ENCODE measurements at places on chromosomes 4 and X.

GRCh38 chr4:145709843-145710242 is 29.9 kb downstream of the C4orf51 start:
- no peak for DNase-seq

GRCh38 chr4:6198768-6199421 is 1.5 kb downstream of the JAKMIP1 start:
- DNase-seq, result no peak

GRCh38 chr4:3853388-3854035 is 87.3 kb downstream of the ADRA2C start:
- DNase-seq, result no peak

DNA sequence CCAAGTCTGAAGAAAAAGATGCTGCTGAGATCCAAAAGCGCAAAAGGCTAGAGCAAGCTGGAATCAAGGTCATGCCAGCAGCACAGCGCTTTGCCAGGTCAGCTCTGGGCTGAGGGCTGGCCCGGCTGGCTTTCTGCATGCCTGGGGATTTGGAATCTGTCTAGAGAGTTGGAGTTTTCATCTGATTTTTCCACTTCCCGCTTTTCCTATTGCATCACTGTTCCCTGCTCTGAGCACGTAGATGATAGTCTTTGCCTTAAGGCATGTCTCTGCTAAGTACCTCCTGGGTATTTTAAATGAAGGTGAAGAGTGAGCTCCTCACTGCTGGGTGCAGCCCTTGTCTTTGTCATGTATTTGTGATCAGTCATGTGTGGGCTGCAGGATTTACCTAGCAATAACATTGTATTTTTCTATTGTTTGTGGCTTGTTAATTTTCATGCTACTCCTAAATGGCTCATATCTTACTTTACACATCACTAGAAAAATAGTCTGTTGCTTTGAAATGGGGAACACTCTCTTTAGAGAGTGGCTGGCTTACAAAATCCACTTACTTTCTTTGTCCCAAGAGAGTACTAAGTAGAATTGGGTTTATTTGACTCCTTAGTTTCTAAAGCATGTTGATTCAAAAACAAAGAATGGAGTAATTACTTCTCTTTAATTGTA is 82.8 kb downstream of the LIMCH1 start:
- DNase-seq, result no peak

GRCh38 chr4:80173841-80174240 is 23.5 kb upstream of the PRDM8 start:
- DNase-seq, result no peak

DNA sequence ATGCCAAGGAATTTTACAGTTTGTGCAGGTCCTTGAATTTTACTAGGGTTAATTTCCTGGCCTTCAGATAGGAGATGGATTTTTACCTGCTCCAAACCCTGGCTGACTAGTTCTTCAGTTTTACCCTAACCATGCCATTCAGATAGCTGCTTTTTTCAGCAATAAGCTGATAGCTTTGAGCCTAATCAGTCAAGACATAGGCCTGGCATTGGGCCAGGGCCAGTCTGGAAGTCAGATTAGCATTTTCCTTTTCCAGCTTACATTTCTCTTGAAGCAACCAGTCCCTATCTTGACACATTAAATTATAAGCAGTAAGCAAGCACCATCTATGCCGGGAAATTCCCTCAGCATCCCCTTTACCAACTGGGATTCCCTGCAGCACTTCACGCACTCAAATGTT is 177.1 kb downstream of the ADGRA3 start:
- no peak for DNase-seq

DNA sequence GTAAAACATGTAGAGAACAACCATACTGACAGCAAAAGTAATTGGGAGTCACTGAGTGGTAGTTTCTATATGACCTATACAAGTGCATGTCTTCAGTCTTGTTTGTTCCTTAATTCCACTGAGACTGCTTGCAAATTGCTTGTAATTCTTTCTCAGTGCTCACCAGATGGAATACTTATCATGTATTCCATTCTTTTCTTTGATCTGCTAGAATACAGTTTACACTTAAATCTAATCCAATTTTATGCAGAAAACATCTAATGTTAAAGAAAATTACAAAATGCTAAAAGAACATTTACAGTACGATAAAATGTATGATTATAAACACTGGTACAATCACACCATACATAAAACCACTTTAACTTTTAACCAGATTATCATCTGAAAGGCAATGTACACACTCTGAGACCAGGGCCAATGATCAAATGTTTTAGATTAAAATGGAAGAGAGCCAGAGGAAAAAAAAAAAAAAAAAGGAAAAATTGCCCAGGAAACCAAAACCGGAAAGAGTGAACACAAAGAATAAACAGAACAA is 741.4 kb downstream of the FAT4 start:
- DNase-seq, result no peak

All from GM12891 (cell line).